ENCODE measurements at places on chromosomes 4 and X.

DNA sequence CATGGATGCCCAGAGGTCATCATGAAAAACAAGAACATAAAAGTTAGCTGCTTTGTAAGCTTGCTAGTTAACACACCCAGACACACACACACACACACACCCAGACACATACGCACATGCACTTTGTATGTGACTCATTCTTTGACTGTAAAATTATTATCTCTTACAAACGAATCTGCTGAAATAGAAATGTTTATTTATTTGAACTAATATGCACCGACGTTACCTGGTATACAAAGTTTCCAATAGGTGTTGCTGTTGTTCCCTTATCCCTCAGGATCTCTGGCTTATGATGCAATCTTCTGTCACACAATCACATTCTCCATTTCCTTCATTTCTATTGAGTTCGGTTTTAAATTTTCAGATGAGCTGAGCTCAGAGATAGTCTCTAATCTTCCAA lies 209.3 kb downstream of the PTTG2 start:
- no peak for DNase-seq

- DNase-seq, result no peak
These were observed 19.6 kb downstream of the SEPTIN6 start for GRCh38 chrX:119673336-119673735.

DNA sequence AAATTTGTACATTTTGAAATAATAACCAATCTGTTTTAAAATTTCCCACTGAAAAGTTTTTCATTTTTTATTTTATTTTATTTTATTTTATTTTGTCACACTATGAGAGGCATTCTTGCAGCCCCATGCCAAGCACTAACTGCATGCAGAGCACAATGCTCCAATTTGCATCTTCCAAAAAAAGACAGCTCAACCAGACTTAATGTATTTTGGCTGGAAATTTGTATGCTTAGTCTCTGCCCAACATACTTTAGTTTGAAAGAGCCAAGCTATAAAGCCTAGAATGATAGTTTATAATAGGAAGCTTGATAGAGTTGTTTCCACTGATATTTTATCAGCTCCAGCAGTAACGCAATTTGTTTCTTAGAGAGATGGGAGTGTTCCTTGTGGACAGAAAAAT lies 235.5 kb downstream of the GALNTL6 start:
- no peak for DNase-seq

- DNase-seq, result no peak
These were observed 177.3 kb downstream of the FRMPD4 start for GRCh38 chrX:12315526-12315925.

DNA sequence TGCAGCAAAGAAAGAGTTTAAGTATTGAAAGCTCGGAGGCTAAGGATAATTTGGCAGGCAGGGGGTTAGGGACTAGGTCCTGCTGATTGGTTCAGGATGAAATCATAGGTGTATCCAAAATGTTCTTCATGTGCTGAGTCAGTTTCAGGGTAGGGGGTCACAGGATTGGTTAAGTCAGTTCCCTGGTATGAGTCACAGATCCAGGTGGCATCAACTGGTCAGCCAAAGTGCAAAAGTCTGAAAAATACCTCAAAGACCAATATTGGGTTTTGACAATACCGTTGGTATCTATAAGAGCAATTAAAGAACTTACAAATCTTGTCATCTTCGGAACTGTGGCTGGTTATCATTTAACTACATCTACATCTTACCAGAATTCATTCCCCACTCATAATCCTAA lies 25.6 kb upstream of the PRDM8 start:
- DNase-seq, result no peak

DNA sequence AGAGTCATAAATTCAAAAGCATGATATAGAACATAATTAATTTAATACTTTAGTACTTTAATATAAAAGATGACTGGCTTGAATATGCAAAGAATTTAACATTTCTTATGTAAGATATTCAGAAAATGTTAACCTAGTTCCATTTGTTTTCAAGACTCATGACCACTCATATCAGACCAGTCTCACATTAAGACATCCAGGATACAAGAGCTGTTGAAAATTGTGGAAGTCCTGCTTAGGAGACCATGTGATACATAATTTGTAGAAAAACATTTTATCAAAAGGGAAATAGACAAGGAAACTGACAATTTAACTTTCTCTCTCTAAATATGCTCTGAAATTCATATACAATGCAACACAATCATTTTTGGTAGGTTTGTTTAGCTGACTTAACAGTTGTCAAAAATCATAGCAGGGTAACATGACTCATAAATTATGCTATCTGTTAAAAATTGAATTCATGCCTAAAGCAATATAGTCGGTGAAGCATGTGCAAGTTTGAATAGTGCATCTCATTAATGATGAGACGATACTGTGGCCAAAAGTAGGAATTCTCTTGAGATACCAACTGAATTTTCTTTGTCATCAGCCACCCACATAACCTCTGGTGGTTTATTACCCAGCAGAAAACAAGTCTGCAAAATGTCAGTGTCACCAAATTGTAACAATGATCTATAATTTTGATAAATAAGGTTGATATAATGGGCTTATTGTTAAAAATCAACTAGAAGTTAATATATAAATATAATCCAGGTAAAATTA lies 211.4 kb downstream of the GASK1B start:
- DNase-seq, result no peak

- peak; percentile 72 for DNase-seq
These were observed 60.2 kb upstream of the CBR4 start for GRCh38 chr4:169070071-169070894.

DNA sequence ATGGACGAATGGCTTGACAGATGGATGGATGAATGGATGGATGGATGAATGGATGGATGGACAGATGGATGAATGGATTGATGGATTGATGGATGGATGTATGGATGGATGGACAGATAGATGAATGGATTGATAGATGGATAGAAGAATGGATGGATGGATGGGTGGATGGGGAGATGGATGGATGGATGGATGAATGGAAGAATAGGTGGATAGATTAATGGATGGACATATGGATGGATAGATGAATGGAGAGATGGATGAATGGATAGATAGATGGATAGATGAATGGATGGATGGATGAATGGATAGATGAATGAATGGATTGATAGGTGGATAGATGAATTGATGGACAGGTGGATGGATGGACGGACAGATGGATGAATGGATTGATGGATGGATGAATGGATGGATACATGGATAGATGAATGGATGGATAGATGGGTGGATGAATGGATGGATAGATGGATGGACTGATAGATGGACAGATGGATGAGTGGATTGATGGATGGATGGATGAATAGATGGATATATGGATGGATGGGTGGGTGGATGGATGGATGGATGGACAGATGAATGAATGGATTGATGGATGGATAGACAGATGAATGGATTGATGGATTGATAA lies 33.9 kb downstream of the PSAPL1 start:
- DNase-seq, result no peak

DNA sequence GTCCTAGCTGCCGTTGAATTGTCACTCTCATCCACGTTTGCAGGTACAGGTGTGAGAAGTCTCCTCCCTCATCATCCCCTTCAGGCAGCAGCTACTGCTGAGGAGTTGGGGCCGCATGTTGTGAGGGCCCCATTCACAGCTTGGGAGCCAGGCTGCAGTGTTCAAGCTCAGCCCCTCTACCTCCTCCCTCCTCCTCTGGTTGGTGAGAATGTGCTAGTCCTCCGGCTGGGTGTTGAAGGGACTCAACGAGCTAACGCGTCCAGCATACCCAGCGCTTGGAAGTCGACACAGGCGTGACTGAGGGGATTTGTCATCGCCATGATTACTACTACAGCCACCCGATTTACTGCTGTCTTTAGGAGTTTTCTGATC lies 82.0 kb upstream of the PSAPL1 start:
- DNase-seq, result no peak

DNA sequence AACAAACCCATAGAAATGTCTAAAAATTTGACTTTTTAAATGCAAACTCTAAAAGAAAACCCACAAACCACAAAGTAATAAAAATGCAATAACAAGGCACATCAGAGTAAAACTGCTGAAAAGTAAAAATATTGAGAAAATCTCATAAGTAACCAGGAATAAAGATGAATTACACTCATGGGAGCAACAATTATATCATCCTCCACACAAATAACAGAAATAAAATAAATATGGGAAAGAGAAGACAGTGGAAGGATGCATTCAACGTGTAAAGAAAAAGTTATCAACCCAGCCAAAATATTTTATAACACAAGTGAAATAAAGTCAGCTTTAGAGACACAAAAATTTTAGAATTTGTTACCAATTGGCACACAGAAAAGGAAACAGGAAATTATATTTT lies 1420.2 kb downstream of the PCDH18 start:
- DNase-seq, result no peak

DNA sequence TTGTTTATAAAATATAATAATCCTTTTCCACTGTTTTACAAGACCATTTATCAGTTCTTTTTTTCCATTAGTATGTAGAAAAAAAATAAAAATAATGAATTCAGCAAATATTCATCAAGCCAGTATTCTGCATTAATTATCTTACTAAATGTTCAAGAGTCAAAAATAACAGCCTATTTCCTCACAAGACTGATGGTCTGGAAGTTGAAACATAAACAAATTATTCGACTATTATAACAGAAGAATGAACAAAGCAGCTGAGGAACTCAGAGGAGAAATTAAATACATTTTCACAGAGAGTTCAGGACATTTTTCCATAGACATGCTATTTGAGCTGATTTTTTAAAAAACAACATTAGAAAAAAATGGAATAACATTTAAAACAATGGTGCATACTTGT lies 2594.8 kb downstream of the ARAP2 start:
- DNase-seq, result no peak

DNA sequence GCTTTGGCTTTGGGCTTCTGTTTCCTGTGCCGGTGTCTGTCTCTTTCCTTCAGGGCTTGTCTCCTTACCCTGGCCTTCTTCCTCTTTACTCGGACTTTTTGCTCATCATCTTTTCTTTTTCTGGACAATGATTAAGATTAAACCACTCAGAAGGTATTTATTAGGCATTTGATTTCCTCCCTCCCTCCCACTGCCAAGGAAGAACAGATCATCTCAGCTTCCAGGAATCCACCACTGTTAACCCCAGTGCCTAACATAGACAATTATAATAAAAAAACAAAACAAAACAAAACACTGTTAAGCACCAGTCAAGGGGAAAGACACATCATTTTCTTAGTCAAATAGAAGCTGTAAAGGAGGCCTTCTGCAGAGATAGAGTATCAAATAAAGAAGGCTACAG lies 16.6 kb downstream of the PGRMC1 start:
- DNase-seq, result no peak

DNA sequence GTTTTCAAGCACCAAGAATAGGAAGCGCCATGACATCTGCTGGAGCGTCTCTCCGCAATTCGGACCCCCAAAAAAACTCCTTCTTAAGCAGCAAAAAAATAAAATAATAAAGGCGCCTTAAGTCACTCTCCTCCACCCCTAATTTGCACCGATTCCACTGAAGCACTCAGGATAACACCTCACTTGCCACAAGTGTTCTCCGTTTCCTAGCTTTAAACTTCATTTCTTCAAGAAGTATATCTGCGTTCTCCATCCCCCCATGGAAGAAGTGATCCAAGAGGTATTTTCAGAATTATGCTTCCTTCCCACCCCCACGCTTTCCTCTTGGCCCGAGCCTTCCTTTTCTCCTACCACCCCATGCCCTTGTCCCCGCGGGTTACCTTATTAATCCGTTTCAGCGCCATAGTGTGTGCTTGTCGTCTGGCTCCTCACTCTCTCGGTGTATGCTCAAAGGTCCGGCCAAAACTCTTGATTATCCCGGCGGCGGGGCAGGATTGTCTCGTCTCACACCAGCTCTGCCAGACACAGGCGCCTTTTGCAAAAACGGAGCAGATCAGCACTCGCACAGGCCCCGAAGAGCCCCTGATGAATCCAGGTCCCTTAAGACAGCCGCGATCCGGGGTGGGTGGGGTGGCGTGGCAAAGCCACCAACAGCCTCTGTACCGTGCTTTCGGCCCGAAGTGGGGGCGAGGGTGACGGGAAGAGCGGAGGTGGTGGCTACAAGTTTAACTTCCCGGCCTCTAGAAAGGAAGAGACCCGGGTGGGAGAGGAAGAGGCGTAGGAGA lies 1.1 kb downstream of the UBE2D3 start:
- DNase-seq, result no peak

GRCh38 chr4:13988353-13989305 lies 361.1 kb upstream of the BOD1L1 start:
- DNase-seq, result no peak

- DNase-seq, result no peak
These were observed 39.6 kb downstream of the RUFY3 start for GRCh38 chr4:70761276-70761816.

DNA sequence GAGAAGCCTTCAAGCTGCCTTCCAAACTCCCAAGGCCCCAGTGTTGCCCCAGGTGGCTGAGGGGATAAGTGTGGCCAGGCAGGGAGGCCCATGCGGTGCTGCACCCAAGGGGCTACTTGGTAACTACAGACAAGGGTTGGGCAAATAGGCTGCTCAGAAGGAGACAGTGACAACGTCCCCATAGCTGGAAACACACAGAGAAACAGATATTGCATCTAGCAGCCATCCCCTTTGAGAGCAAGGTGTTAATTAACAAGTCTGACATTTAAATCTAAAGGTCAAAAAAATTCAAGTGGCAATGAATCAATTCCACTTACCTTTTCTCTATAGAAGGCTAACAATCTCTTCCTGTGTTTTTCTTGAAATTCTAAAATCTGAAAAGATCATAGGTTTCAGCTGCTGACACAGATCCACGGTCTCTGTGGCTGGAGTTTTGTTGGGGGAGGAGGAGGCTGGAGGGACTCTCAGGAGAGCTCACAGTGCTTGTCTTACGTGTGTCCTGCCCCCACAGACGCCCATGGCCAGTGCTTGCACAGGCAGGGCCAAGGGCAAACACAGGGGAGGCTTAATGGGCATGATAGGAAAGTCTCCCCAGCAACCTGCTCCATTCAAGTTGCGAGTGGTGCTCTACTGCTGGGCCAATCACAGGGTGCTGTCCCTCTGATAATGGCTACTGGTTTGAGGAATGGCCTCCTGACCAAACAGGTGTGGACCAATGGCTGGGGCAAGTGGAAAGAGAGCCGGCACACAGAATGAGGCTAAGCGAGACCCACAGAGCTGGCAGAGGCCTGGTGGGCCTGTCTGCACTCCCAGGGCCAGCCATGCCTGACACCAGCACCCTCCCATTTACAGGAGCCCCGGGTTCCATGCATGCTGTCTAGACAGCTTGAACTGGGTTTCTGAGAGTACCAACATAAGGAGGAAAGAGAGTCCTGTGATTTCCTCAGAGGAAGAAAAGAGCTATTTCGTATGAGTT lies 22.6 kb downstream of the RNF212 start:
- no peak for DNase-seq

DNA sequence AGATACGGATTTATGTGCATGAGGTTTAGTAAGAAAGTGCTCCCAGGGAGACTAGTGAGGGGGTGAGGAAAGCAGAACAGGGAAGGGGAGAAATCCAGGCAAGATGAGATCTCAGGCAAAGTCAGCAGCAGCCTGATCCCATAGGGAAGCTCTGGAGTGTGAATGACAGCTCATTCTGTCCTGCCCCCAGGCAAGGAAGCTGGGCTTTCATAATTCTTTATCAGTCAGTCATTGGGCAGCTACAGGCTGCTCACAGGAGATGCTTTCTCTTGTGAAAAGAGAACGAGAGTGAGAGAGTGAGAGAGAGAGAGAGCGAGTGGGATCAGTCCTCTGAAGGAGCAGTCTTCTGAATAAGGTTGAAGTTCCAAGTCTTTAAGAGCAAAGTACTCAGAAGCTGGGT lies 48.1 kb downstream of the SRPX start:
- DNase-seq, result no peak

- no peak for DNase-seq
These were observed 1794.9 kb upstream of the TENM3 start for GRCh38 chr4:180448306-180448705.

GRCh38 chr4:85233516-85233915 lies 241.4 kb upstream of the ARHGAP24 start:
- DNase-seq, result no peak
